Epithelial cell of proximal tubule (primary cell): ENCODE measurements at places on chromosomes 6 and 20.

DNA sequence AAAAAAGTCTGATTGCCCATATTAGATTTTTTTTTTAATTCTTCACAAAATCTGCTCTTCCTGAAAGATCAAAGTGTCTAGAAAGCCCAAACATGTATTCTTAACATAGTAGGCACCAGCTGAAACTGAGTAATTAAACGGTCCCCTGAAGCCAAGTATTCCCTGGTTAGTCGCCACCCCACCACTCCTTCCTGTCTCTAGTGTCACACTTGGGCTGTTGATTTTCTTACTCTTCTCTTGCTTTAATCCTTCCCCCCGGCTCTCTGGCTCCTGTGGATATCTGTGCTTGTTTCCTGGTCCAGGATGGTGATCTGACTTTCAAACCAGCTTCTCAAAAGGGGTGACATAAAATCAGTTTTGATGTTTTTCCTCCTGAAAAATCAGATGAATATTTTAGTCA, 162.9 kb downstream of the QKI start:
- DNase-seq, result no peak

GRCh38 chr6:56387621-56388414, 140.4 kb upstream of the COL21A1 start:
- no peak for DNase-seq

DNA sequence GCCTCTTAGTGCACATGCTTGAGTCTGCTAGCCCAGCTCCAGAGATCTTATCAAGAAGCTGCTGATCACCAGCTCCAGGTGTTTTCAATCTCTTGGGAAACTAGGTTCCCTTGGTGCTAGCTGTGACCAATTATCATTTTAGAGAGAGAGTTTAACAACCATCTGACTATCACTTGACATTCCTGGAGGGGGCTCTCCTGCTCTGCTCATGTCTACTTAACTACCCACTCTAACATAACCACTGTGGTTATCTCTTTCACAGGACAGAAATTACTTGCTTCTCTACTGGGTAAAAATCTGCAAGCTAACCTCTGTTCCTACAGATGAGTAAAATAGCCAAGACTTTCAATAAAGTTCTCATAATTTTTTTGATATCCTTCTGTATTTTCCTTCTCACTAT, 823.4 kb upstream of the GJE1 start:
- no peak for DNase-seq

GRCh38 chr6:161265975-161266374, 7.9 kb downstream of the AGPAT4 start:
- DNase-seq, result no peak

GRCh38 chr6:25617997-25618396, 34.0 kb upstream of the SCGN start:
- DNase-seq, result no peak

DNA sequence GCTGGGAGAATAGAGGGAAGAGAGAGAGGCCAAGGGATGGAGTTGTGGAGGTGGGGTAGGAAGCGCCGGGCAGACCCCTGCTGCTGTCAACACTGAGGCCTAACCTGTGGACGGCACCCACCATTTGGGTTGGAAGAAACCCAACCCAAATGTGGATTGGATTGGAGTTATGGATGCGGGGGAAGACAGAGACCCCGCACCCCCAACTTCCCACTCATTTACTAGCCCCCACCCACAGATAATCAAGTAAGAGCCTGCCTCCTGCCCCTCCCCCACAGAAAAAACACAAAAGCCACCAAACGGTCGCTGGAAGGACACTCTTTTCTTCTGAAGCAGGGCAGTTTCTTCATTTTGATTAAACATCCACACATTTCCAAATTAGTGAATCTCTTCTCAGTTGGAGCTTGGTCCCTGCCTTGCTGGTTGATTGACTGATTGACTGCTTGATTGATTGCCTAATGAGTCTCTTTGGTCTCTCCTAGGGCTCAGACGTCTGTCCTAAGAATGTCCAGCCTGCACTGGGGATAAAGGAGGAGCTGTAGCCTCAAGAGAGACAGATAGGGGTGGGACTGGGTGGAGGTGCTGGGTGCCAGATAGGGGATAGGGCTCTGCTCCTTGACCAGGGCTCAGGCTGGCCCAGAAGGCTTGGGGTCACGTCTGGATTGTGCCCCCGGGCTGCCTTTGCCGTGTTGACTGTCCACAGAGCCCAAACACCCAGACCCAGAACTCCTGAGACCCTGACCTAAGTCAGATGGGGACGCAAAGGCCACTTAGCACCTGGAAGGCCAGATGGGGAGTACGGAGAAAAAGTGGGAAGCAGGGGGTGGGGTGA, 74.9 kb upstream of the FOXP4 start:
- DNase-seq, result no peak

DNA sequence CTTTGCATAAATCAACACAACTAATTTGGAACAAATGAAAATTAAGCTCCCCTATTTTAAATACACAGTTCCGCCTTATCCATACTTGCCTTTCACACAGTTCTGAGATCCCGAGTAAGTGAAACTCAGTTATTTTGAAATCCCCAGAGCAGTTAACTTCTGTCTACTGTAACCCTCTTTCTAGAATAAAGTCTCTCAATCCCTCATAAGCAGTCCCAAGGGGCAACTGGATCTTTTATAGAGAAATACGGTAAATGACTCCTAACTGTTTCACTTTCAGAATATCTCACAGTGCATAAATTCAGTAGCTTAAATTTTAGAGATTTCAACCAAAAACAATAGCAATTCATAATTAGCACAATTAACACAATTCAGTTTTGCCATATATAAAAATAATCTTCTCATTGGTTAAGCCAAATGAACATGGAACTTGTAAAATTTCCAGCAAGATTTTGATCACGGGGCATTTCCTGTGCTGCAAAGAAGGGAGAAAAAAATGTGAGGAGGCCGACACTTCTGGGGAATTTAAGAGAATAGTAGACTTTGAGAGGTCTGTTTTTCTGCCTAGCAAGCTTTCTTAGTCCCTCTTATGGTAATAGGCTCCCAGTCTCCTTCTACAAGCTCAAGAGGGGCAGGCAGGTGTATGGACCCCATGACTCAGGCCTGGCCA, 78.3 kb downstream of the KIF6 start:
- no peak for DNase-seq

DNA sequence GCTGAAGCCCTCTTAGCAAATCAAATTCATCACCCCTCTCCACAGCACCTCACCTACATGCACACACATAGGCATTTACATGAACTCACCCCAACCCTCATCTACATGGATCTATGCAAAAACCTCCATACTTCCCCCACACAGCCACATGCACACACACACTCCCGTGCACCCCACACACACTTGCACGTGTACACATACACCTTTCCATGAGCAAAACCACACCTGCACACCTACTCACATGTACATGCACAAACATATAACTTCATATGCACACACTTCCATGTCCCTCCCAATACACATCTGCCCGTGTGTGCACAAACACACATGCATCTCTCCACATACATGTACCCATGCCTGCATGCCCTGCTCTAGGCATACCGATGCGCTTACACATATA, 23.3 kb downstream of the CST5 start:
- DNase-seq, result no peak

GRCh38 chr6:167238146-167238693, 52.9 kb upstream of the UNC93A start:
- DNase-seq, result no peak
